Stimulated activated CD4-positive, alpha-beta T cell treated with anti-CD3 and anti-CD28 coated beads, Interleukin-1b, Interleukin-23, amount 100 ng/mL, for 48 hours (primary cell): ENCODE measurements at places on chromosomes 2 and 18.
A peak's percentile ranks its signal among the peaks of the same experiment; 100 is the strongest.

- no peak for DNase-seq
These were observed 544.1 kb upstream of the ID2 start for GRCh38 chr2:8137801-8138200.

DNA sequence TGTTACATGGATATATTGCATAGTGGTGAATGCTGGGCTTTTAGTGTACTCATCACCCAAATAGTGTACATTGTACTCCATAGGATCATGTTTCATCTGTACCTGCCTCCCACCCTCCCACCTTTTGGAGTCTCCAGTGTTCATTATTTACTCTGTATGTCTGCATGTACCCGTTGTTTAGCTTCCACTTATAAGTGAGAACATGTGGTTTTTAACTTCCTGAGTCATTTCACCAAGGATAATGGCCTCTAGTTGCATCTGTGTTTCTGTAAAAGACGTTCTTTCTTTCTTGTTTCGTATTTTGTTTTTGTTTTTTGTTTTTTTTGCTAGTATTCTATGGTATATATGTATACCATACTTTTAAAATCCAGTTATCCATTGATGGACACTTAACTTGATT is 107.5 kb downstream of the MSTN start:
- no peak for DNase-seq

- no peak for DNase-seq
These were observed 51.0 kb upstream of the KCNG2 start for GRCh38 chr18:79746730-79747129.

- peak; percentile 21 for DNase-seq
These were observed 18.1 kb downstream of the CCDC141 start for GRCh38 chr2:179031731-179032408.

DNA sequence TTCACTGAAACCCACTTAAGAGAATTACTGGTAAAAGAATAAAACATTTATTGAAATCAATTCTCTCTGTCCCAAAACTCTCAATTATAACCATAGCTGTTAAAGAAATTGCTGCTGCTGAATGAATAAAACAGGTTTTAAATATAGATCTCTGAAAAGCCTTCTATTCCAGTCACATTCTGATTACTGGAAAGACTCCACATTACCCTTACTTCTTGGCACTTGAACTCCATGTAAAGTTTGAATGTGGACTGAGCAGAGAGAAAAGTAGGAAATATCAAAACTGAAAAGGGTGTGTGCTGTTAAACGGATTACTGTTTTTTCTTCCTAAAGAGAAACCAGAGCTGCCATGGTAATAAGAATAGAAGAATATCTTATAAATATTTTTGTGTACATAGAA is 655.3 kb upstream of the SETBP1 start:
- DNase-seq: no peak

GRCh38 chr2:125942585-125943424 is 713.2 kb upstream of the GYPC start:
- no peak for DNase-seq

DNA sequence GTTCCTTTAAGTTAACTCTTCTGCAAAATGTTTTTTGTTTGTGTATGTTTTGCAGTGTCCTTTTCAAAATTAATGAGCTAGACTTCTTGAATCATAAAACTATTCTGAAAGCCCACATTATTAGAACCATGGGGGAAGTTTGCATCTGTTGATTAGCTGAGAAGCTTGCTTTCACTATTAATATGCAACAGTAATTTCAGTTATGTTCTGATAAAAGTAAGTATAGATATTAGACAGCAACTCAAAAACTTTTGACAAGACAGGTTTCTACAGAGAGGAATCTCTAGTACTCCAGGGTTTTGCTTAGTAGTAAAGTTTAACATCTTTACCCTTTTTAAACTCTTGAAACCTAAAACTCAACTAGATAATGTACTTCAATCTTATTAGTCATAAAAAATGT is 147.8 kb downstream of the UBE2E3 start:
- DNase-seq: no peak

GRCh38 chr18:2338601-2339000 is 232.7 kb downstream of the METTL4 start:
- DNase-seq: no peak

- no peak for DNase-seq
These were observed 53.9 kb downstream of the EPG5 start for GRCh38 chr18:45913276-45913675.

- DNase-seq: no peak
These were observed 69.9 kb upstream of the MAPRE2 start for GRCh38 chr18:34971313-34971712.

- DNase-seq: no peak
These were observed 9.3 kb downstream of the MAPRE3 start for GRCh38 chr2:26979741-26980140.

GRCh38 chr2:192070099-192070498 is 124.6 kb downstream of the TMEFF2 start:
- no peak for DNase-seq

GRCh38 chr2:212269005-212269404 is 269.6 kb downstream of the ERBB4 start:
- DNase-seq: no peak

GRCh38 chr2:159555651-159556392 is 60.5 kb downstream of the BAZ2B start:
- no peak for DNase-seq

- no peak for DNase-seq
These were observed 17.4 kb upstream of the NEMP2 start for GRCh38 chr2:190551928-190552327.

DNA sequence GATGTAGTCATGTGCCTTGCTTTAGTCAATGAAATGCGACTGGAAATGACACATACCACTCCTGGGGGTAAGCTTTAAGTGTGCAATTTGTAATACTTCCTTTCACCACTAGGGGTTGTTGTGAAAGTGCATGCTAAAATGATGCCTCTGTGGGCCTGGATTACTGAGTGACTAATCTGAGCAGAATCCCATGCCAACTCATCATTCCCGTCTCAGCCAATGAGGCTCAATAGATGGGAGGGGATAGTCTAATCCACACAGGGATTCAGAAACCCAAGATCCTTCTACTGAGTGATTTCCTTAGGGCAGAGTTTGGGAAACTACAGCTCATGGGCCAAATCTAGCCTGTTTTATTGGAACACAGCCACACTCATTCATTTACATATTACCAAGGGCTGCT is 54.0 kb downstream of the HRH4 start:
- no peak for DNase-seq

- no peak for DNase-seq
These were observed 56.9 kb downstream of the RHBDD1 start for GRCh38 chr2:226892729-226893128.

DNA sequence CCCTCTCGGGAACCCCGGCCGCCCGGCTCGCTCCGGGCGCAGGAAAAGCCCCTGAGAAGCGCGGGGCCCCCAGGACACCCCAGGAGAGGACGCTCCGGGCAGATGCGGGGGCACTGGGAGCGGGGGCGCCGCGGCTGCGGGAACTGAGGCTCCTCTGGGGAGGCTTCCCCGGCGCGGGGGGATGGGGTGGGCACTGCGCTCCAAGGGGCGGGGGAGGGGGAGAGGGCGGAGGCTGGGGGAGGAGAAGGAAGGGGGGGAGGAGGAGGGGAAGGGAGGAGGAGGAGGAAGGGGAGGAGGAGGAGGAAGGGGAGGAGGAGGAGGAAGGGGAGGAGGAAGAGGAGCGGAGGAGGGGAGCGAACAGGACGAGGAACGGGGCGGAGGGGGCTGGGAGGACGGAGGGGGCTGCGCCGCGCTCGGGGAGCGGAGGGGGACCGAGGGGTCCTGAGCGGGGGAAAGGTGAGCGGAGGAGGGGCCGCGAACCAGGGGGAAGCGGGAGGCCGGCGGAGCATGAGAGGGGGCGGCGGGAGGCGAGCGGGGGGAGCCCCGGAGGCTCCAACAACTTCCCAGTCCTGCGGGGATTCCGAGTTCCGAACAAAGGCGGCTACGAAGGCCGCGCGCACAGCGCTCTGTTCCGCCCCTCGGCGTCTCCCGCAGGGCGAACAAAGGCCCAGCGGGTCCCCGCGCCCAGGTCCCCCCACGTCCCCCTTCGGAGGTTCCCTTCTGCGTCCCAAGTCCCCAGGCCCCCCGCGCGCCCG is 742 bp downstream of the PXDN start:
- no peak for DNase-seq

GRCh38 chr2:223970343-223971128 is 13.3 kb downstream of the MRPL44 start:
- DNase-seq: no peak

GRCh38 chr2:28427741-28428415 is 35.2 kb downstream of the FOSL2 start:
- no peak for DNase-seq

DNA sequence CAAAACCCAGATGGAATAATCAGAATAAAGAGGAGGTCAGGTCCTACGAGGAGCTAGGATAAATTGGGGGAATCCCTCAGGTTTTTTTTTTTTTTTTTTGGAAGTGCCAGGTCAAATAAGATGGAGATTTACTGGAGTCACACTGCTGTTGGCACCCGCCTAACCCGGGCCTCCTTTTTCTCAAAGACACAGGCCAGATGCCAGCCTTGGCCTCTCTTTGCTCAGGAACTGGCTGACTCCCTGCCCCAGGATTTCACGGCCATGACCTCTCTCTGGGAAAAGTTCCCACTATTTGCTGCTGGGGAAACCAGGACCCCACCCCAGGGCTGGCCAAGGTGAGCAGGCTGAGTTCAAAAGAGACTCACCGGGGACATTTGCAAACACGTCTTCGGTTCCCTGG is 2.5 kb downstream of the CD8A start:
- DNase-seq: no peak

GRCh38 chr2:170019060-170019805 is 158.7 kb upstream of the MYO3B start:
- DNase-seq: no peak

DNA sequence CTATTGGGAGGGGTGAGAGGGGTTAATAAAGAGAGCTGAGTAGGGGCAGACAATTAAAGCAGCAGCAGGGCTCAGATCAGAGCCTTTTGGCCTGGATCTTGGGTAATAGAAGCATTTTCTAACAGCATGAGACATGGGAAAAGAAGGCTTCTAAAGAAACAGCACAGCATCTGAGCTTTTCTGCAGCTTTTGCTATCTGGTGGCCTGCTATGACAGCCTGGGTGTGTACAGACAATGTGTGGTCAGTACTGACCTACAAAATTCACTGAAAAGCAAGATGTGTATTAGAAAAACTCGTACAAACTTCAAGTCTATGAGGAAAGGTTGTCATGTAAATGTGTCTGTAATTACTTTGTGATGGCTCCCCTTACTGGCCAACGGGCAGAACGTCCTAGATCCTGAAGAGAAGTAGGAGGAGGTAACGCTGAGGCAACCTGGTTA is 95.6 kb downstream of the GALNT3 start:
- DNase-seq: peak; percentile 2

- DNase-seq: no peak
These were observed 73.6 kb downstream of the NRP2 start for GRCh38 chr2:205755923-205756322.

DNA sequence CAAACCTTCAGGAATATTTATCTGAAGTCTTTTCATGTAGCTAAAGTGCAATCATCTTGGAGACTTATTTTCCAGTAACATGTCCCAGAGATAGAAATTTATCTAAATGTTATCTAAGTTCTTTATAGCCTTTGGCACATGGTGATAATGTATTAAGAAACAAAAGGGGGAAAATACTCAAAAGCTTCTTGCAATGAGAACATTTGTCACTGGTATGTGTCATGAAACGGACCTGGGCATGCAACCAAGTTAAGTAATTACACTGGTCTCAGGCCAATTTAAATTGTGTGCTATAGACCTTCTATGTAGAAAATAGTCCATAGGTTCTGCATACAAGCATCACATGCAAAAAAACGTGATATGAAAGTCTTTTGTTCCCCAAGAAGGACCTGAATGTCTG is 136.2 kb downstream of the SLC8A1 start:
- no peak for DNase-seq

GRCh38 chr2:162069267-162069903 is 4.6 kb downstream of the DPP4 start:
- DNase-seq: no peak

GRCh38 chr2:79702905-79703304 is 190.1 kb downstream of the CTNNA2 start:
- DNase-seq: no peak

DNA sequence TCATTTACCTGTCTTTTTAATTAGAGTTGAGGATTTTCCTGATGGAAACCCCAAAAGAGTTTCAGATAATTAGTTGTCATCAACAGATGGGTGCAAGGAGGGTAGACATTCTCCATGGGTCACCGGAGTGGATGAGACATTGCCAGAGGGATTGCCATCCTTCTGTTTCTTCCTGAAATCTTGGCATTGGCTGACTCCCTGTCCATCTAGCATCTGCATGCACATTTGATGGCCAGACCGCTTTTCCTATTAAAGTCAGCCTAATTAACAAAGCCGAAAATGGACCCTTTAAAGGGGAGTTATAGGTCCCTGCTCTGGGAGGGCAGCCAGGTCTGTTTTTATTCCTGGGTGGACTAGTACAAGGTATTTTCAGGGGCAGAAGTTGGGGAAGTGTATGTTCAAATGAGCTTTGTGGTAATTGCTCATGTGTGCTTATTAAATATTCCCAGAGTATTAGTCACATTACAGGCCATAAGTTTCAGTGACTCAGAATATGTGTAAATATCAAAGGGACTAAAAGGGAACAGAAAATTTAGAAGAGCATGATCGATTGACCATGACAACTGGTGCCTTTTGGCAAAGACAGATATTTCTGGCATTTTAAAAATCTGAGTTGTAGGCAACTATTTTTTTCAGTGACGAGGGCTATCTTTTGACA is 209.8 kb downstream of the PHLPP1 start:
- no peak for DNase-seq

DNA sequence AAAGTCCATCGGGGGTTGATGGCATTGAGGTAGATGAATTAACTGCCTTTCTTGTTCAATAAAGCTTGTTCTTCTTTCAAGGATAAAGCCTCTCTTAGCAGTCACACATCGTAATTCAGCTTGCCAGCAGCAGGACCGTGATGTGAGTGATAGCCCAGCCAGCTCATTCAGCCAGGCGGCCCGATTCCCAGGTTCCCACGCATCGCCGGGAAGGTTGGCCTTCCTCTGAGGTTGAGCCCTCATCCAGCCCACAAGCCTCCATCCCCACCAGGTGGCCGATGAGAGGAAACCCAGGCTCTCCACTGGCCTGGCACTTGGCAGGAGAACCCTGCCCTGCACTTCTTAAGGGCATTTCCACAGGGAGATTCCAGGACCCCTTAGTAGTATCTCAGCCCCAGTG is 4.7 kb downstream of the AGAP1 start:
- DNase-seq: no peak
